ENCODE measurements at places on chromosomes 5 and 9.

GRCh38 chr9:130860458-130861316 is 25.6 kb downstream of the ABL1 start:
- no peak for DNase-seq

- DNase-seq, result peak; percentile 72
Observed at GRCh38 chr9:131273146-131273855, 3.0 kb downstream of the FAM78A start.

DNA sequence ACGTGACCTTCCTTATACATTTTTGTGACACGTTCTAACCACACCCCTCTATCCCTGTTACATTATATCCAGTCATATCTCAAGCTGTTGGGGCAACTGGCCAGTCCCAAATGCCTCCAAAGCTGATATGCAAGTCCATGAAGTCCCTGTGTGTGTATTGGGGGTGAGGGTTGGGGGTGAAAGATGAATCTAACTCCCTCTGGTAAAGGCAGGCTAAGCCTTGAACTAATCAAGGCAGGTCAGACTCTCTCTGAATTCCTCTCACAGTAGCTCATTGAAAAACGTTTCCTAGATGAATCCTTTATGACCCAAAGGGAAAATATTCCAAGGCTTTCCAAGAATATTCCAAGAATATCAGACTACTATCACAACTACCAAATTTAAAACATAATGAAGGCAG is 174.4 kb downstream of the MUSK start:
- no peak for DNase-seq

- DNase-seq, result no peak
Observed at GRCh38 chr5:60494635-60495034, 205.3 kb downstream of the DEPDC1B start.

DNA sequence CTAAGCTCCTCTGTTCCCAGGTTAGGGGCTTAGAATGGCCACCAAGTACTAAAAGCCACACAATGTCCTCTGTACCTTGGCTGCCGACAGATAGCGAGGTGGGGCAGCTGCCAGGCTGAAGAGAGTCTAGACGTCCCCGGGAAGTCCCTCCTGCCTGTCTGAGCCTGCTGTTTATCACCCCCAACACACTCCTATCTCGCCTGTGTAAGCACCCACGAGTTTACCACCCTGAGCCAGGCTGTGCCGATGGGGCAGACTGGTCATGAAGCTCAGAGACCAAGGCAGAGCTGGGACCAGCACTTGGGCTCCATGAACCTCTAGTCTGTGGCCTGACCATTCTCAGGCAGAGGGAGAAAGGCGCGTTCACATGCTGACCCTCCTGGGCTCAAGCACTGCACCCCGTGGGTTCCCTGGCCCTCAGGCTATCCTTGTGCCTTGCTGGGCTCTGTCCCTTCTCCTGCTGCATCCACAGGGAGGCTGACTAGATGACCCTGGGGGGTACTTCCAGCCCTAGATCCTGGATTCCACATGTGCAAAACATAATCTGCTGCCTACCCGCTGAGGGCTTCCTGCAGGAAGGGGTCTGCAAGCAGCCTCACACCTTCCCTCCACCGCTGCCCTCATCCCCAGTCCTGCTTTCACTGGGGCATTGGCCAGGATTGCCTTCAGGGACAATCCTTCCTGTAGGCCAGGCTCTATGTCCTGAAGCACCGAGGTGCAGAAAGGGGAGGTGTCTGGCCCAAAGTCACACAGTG is 18.6 kb upstream of the SLC25A51 start:
- DNase-seq, result peak; percentile 81

GRCh38 chr5:77859306-77859705 is 83.2 kb upstream of the TBCA start:
- no peak for DNase-seq

DNA sequence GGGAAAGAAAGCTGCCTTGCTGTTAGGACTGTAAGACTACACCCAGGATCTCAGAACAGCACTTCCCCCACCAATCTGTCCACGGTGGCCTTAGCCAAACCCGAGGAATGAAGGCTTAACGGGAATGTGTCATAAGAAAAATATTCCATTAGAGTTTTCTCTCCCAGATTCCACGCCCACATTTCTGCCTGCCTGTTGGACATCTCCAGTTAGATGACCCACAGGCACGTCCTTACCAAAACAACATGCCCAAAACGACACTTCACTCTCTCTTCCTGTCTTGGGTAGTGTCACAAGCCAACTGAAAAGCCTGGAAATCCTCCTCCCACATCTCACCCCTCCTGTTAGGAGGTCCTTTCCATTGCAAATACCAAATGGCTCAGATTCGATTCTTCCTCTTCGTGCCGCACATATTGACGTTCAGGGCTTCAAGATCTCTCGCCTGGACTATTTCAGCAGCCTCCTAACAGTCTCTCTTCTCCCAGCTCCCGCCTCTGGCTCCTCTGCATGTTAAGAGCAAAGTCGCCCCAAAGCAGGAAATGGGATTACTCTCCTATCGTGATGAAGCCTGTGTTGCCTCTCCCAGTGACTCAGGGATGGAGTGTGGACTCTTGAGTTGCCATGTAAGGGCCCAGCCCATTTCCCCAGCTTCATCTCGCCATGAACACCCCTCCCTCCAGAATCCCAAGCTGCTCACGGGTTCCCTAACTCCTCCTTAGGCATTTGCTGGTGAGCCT is 159.3 kb downstream of the NR3C1 start:
- DNase-seq, result no peak
